Stimulated activated CD8-positive, alpha-beta memory T cell treated with anti-CD3 and anti-CD28 coated beads, Interleukin-7, amount 100 ng/mL, for 48 hours (primary cell): ENCODE measurements at places on chromosomes 1 and 21.

DNA sequence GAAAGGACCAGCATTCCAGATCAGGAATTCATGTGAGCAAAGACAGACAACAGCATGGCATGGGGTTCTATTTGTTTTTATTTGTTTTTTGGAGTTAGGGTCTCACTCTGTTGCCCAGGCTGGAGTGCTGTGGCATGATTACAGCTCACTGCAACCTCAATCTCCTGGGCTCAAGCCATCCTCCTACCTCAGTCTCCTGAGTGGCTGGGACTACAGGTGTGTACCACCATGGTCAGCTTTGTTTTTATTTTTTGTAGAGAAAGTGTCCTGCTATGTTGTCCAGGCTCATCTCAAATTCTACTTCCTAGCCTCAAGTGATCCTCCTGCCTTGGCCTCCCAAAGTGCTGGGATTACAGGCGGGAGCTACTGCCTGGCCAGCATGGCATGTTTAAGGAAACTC is 9.7 kb upstream of the CAMK2N1 start:
- no peak for DNase-seq

- DNase-seq = no peak
Observed at GRCh38 chr1:68049941-68050878, at the start of gene DIRAS3. Gene DIRAS3 (minus strand): TSS chr1:68050627. CDS start chr1:68047297, 3,330 bp downstream.

GRCh38 chr1:176884286-176884685 is 280.2 kb downstream of the ASTN1 start:
- DNase-seq = no peak

DNA sequence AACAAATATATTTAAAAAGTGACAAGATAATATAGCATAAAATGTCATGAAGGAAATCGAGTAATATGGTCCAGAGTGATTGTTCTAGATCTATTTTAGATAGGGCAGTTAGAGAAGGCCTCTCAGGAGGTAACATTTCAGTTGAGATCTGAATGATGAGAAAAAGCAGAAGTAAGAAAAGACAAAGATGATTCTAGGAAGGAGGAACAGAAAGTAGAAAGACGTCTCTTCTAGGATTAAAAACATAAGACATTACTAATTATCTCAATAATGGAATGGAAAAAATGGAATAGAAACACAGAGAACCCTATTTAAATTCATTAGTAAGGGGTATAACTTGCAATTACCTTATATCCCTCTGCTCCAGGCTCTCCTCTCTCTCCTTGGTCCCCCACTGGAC is 130.0 kb upstream of the ZNHIT6 start:
- no peak for DNase-seq
